Smooth muscle cell of the brain vasculature (primary cell): ENCODE measurements at places on chromosomes 16 and 17.

- DNase-seq = no peak
These were observed 1.1 kb downstream of the IFT20 start for GRCh38 chr17:28334171-28334570.

DNA sequence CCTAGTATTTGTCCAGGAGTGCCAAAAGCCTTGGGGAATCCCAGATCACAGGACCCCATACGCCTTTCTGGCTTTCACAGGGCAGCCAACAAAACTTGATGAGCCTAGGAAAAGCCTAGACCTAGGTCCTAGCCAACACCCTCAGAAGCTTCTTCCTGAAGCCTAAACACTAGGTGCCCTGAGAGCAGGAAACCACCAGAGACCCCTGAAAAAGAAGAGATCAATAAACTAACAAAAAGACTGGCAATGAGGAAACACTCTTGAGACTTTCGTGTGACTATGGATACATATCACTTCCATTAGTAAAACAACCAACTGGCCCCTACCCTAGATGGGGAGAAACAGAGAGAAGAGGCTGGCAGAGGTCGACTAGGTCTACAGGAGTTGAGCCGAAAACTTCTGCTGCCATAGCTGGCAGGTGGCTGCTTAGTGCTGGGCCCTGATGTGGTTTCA is 1.2 kb downstream of the ORMDL3 start:
- no peak for DNase-seq

DNA sequence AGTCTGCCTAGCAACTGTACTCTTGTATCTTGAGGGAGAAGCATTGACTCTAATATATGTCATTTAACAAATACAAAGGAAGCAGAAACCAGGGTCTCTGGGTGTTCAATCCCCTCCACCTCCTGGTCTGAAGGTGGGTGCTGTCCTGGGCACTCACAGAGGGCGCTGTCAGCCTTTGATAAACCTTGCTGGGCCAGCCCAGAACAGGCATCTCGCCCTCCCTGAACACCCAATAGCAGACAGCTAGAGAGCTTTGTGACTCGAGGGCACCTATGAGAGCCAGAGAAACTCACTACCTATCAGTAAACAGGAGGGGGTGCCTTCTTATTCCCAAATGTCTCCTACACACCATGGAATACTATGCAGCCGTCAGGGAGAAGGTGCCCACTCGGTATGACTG is 6.4 kb upstream of the PIPOX start:
- no peak for DNase-seq

DNA sequence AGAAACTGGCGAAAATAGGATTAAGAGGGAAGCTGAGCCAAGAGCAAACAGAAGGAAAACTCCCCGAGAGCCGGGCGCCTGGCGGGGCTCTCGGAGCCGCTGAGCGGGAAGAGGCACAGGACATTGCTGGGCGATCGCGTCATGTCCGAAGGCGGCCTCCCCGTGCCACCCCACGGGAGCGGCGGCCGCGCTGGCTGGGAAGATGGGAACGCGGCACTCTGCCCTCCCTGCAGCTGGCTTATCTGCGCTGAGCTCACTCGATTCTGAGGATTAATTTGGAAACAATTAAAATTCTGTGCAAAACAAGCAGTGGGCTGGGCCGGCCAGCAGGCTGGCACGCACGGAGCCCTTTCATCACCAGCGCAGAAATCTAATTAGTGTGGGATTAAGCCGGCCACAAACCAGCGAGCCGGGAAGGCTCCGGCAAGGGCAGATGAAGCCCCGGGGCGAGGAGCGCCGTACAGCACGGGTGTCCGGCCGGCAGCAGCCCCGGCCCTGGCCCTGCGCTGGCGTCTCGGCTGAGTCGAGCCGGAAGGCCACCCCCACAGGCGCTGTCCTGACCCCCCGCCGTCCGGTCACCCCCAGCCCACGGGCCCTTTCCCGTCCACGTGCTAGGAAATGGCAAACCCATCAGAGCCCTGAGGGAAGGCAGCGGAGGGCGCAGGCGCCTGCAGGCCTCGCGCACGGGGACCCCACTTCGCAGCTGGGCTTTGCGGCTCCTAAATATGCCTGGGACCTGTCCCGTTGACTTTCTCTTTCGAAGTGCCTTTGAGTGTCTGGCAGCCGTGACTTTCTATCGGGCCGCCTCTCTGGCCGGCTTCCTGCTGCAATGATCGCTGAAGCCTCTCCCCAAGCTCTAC is 37.9 kb downstream of the SOX8 start:
- DNase-seq = no peak

DNA sequence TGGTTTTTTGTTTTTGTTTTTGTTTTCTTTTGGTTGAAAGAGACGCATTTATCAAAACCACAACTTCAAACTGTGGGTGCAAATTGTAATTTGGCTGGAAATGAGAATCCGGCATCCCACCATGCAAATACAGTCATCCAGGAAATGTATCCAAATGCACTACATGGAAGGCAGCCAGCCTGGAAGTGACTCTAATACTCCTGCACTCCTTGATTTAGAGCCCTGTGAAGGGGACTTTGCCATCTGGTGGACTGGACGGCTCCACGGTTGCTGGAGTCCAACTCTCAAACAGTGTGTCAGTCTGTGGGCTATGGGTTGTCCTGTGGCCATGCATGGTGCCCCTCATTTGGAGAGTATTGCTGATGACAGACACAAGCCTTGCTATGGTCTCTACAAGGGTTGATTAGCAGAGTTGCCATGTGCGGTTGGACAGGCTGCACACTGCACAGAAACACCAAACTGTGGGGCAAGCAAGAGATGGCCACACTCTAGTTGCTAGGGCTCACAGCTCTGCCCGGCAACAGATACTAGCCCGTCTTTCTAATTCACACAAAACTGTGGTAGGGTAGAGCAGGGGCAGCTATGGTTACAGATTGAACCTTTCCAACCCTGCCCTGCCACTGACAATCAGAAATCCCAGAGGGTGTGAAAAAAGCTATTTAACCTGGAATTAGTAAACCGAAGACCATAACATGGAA is 62.4 kb downstream of the VAT1L start:
- DNase-seq = no peak

GRCh38 chr17:79420318-79421243 is 190.3 kb downstream of the RBFOX3 start:
- no peak for DNase-seq

DNA sequence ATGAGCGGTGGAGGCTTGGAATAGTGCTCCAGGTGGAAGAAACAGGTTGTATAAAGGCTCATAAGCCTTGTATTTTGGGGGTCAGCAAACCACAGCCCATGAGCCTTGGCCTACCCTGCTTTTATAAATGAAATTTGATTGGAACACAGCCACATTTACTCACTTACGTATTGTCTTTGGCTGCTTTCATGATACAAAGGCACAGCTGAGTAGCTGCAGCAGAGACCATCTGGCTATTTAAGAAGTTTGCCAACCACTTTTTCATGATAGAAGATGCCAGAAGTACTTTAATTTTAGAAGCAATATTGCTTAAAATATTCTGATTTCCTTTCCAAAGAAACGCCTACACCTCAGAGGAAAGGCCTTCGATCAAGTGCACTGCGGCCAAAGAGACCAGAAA is 73.8 kb downstream of the C17orf58 start:
- no peak for DNase-seq

- DNase-seq = no peak
These were observed 78.0 kb upstream of the DOC2B start for GRCh38 chr17:259341-259976.

- DNase-seq = no peak
These were observed 47.9 kb upstream of the ARHGAP17 start for GRCh38 chr16:25063102-25063501.

GRCh38 chr17:49508061-49508865 is 13.2 kb downstream of the NGFR start:
- DNase-seq = no peak

- DNase-seq = peak; percentile 95
These were observed 9.3 kb upstream of the WBP2 start for GRCh38 chr17:75864448-75864871.

GRCh38 chr16:81500833-81501521 is 56.4 kb downstream of the CMIP start:
- DNase-seq = no peak

- no peak for DNase-seq
These were observed 116.6 kb downstream of the PRKCB start for GRCh38 chr16:23952128-23952970.

DNA sequence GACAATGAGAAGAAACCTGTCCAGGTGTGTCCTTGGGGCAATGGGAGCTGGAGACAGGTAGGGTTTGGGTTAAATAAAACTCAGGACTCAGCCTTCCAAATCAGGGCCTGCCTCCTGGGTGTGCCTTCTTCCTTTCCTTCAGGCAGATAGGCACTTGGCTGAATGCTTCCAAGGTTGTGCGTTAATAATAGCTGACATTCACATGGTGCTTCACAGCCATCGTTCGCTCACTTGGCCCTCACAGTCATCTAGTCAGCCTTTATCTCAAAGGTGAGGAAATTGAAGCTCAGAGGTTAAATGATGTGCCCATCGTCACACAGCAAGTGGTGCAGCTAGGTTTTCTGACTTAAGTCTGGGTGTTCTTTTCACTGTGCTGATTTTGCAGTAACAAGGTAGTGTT is 9.5 kb downstream of the NFE2L1 start:
- DNase-seq = no peak

DNA sequence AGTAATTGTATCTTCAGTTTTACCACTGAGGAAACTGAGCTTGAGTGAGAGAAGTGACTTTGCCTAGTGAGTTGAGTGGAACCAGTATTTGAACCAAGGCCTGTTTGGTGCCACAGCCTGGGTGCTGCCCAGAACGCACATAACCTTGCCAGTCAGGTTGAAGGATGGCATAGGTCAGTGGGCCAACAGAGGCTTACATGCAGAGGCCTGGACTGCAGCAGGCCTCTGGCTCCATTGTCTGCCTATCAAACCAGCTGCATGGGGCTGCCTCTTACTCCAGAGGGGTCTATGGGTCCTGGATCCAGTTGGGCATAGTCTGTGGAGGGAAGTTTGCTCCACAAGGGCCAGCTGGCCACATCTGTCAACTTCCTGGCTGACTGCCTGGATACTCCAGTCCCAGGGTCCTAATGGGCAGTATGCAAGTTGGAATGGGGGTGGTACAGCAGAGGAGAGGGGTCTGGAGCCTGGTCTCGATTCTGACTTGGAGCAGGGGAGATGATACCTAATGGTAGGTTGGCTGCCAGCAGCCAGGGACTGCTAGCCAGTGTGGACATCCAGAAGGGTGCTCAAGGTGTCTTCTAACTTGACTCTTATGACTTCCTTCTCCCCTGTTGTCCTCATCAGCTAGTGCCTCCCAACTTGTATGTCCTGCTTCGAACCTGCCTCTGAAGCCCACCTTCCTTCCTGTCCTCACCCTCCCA is 11.1 kb upstream of the RNF112 start:
- no peak for DNase-seq

DNA sequence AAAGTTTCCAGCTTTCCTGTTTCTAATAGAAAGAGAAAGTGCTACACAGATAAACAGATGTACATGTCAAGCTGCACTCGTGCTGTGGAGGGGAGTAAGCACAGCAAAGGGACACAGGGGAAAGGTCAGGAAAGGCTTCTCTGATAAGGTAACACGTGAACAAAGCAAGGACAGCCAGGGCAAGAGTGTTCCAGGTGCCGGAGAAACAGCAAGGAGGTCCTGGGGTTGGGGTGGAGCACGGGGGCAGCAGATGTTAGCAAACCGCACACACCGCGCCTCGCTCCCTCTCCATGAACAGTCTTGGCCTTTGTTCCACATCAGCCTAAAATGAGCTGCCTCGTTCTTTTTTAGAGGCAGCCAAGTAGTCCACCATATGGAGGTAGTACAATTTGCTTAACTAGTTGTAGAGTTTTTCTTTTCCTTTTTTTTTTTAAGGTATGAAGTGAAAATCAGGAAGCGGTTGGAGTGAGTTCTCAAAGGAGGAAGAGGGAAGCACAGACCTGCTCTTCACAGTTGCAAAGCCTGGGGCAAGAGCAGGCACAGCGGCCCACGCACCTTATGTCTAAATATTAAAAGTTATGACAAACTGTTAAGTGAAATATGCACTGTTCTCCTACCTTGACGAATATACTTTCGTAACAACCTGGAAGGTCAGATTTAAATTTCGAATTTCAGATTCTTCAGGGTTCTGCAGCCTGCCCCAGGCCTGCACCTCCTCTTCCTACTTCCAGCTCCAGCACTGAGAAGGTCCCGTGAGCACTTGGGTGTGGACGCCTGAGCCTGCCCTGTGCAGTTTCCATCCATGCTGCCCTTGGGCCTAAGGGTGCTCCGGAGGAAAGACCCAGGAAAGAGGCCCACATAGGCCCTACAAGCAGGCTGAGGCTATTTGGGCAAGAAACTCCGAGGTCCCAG is 41.5 kb upstream of the RPH3AL start:
- no peak for DNase-seq

GRCh38 chr17:1714980-1715802 is 5.0 kb upstream of the TLCD2 start:
- DNase-seq = no peak

DNA sequence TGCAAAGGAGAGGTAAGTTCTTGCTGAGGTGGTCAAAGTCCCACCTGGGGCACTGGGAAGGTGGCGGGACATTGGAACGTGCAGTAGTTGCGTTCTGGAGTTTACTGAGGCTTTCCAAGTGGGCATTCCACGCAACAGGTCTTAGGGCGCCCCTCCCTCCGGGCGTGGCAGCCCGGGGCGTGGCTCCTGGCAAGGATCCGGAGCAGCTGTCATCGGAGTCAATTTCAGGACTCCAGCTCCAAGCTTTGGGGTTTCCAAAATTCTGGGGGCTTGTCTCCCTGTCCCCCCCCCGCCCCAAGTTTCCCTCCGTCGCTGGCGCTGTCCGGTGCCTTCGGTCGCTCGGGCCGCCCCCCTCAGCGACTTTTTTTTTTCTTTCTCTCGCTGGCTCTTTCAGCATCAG is 43.1 kb upstream of the AMZ2 start:
- no peak for DNase-seq

DNA sequence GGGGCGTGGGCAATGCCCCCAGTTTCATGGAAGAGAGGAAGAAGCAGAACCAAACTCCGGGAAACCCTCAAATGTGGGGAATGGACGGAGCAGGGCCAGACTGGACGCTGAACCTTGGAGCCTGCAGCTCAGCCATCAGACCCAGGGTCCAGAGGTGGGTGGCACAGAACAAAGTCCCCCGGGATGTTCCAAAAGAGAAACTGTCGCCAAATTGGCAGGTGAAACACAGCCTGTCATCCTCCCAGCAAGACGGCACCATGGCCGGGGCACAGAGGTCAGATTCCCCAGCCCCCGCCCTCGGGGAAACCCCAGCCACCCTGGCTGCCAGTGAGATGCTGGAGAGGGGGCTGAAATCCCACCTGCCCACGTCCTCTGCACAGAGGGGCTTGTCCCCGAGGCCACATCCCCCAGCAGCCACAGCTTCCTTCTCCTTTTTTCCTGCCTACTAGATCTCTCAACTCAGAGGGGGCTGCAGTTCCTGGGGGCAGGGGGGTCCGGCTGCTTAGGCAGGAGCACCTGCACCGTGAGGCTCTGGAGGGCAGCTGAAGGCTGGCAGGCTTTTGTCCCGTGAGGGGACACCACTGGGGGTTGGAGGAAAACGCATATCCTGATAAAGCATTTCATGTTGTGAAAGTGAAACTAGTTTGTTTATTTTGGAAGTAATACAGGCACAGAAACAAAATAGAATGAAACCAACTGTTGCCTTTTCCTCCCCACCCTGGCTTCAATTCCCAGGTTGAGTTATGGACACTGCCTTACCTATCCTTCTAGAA is 1.2 kb upstream of the SECTM1 start:
- no peak for DNase-seq

GRCh38 chr16:46949241-46949892 is 24.1 kb downstream of the DNAJA2 start:
- DNase-seq = no peak
